ENCODE measurements at places on chromosomes 4 and X.

- DNase-seq = no peak
These were observed 88.4 kb downstream of the WDFY3 start for GRCh38 chr4:84878090-84878489.

DNA sequence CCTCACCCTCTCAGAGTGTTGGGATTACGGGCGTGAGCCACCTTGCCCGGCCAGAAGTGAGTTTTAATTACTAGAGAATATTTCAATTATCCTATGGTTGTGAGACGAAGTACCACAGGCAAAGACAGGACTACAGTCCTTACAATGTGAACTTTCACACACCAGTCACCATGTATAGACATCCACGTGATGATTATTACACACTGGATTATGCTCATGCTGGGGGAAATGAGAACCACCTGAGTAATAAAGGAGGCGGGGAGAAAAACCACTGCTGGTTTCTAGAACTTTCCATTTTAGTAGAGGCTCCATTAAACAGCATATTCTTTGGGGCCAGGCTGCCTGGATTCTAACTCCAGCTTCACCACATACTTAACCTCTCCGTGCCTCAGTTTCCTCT lies 42.5 kb upstream of the TLR2 start:
- DNase-seq = no peak

- no peak for DNase-seq
These were observed 320.2 kb upstream of the PRPS2 start for GRCh38 chrX:12471061-12471460.

DNA sequence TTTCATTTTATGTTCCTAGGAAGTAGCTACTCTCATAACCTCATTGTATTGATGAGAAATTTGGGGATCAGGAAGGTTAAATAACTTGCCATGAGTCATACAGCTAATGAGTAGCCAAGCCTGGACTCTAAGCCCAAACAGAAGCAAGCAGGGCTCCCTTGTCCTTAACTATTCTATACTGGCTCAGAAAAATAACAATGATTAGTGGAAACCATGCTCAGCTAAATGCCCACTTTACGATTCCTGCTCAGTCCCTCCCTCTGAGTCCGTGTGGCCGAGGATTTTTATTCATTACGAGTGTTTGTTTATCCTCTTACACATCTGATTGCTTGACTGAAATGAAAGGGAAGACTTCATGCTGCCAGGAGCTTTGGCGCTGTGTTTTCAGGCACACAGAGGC lies 100.9 kb downstream of the SLC34A2 start:
- DNase-seq = no peak

- no peak for DNase-seq
These were observed 101.4 kb downstream of the WWC2 start for GRCh38 chr4:183200453-183200852.

DNA sequence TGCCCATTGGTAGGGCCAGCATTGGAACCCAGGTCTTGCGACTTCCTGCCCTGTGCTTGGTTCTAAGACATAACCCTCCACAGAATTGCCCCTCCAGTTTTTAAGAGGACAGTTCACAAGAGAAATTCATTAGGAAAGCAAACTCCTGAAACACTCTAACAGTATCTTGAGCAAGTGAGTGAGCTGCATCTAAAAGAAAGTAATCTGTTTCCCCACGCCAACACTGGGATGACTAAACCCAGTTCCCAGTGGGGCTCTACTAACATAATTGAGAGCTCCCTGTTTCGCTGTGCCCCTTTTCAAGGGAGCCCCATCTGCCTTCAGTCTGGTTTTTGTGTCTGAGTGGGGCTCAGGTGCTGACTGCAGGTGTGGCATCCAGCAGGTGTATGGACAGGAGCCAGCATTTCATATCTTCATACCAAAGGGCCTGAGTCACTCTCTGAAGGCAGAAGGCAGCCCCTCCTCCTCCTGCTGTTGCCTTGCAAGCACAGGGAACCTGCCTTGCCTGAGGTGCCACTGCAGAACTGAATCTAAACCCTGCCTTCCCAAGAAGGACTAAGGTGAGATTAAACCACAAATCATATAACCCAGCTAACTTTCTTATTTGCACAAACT lies 8.0 kb downstream of the AMOT start:
- peak; percentile 14 for DNase-seq

DNA sequence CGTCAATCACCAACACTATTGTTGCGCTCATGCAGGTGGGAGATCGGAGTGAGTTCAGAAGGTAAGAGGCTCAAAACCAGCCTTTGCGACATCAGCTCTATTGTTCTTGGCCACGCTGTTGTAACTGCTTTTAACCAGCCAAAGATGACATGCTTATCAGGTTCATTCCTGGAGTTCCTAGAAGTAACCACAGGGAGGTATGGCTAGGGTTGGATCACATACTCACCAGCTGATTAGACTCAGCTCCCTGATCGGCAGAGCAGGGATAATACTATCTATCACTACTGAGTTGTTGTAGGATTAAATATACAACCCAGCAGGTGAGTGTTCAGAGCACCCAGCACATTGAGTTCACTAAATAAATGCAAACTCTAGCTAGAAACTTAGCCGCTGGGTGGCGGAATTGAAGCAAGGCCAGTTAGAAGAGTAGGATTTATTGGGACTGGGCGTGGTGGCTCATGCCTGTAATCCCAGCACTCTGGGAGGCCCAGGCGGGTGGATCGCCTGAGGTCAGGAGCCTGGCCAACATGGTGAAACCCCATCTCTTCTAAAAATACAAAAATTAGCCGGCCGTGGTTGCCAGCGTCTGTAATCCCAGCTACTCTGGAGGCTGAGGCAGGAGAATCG lies 12.4 kb downstream of the SLC34A2 start:
- peak; percentile 54 for DNase-seq

DNA sequence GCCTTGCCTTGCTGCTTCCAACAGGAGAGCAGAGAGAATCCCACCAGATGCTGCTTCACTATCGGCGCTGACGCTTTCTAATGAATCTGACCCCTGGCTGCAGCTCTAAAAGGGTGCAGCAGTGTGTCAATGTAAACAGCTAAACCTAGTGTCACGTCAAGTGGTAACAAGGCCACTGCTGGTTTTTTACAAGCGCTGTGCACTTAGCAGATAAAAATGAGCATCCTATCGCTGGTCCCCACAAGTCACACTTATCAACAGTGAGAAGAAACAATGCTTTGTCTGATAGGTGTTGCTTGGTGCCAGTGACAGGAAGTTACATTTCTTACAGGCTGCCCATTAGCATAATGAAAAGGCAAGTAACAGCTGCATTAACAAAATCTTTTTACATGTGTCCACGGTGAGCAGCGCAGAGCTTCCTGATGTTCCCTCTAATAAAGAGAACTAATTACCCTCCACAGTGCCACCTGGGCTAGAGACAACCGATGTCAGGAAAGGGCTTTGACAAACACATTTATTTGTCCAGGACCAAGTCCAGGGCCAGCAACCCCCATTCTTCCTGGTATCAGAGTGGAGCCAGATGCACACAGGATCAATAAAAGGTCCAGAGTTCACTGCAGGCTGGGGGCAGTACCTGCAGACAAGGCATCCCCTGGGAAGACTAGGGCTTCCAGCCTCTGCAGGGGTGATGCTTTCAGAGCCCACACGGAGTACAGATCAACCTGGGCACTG lies 176.0 kb downstream of the MGST2 start:
- peak; percentile 42 for DNase-seq

GRCh38 chr4:1473718-1474117 lies 67.5 kb upstream of the NKX1-1 start:
- no peak for DNase-seq

- DNase-seq = no peak
These were observed 38.8 kb downstream of the ZBTB49 start for GRCh38 chr4:4328840-4329239.

GRCh38 chr4:130576218-130576617 lies 1480.3 kb downstream of the C4orf33 start:
- DNase-seq = peak; percentile 94

DNA sequence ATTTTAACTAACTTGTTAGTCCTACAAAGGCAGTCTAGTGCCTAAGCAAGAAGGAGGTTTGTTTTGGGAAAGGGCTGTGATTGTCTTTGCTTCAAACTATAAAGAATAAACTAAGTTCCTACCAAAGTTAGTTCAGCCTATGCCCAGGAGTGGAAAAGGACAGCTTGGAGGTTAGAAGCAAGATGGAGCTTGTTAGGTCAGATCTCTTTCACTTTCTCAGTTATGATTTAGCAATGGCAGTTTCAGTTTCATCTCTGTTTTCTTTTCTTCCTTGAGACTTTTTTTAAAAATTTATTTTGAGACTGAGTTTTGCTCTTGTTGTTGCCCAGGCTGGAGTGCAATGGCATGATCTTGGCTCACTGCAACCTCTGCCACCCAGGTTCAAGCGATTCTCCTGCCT lies 82.9 kb upstream of the NLGN4X start:
- no peak for DNase-seq

DNA sequence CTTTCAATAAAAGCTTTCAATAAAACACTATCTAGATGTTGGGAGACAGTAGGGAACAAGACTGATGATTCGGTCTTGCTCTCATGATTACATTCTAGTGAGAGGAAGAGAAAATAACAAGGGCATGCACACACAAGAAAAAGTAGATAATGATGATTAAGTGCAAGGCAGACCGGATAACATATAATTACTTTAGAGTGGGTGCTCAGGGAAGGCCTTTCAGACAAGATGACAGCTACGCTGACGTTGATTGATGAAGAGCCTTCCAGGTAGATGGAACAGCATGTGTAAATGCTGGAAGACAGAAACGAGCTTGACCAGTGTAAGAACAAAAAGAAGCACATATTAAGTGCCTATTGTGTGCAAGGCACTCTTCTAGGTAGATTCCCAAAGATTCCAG lies 43.4 kb downstream of the TXK start:
- DNase-seq = peak; percentile 70

GRCh38 chr4:115851918-115852766 lies 738.7 kb upstream of the NDST4 start:
- DNase-seq = peak; percentile 78

GRCh38 chr4:86286726-86287125 lies 73.1 kb downstream of the MAPK10 start:
- no peak for DNase-seq

DNA sequence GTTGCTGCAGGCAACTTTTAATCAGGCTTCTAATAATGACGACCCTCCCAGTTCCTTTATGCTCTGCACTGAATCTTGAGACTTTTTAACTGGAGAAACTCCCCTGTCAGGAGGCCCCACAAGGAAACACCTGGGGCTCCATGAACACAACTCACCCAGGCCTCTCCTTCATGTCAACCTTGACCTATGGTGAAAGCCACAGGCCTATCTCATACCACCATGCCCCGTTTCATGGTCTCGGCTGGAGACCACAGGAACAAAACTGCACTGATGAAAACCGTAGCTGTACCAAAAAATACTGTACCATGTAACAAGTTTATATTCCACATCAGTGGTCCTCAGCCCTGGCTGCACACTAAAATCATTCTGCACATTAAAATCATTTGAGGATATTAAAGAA lies 57.0 kb downstream of the ZNF827 start:
- no peak for DNase-seq

GRCh38 chr4:33334416-33334815 lies 2614.2 kb downstream of the PCDH7 start:
- no peak for DNase-seq

- DNase-seq = no peak
These were observed 10.8 kb downstream of the CTBP1 start for GRCh38 chr4:1237981-1238675.

- no peak for DNase-seq
These were observed 128.2 kb downstream of the CPEB2 start for GRCh38 chr4:15130441-15130840.

DNA sequence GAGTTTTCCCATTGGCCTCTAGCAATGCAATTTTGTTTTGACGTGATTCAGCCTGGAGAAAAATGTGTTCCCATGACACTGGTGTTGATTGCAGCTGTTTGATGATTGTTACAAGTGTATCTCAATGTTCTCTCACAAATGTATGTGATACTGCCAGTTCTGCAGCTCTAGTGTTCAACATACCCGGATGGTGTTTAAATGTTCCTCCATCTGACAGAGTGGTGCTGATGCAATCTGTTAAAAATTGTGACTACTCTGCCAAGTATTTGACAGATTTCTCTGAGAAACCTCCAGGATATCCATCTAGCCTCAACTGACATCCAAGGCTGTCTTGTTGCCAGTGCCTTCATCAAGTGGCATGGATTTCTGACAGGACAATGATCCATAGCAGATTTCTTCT lies 657.2 kb upstream of the DIAPH2 start:
- no peak for DNase-seq

DNA sequence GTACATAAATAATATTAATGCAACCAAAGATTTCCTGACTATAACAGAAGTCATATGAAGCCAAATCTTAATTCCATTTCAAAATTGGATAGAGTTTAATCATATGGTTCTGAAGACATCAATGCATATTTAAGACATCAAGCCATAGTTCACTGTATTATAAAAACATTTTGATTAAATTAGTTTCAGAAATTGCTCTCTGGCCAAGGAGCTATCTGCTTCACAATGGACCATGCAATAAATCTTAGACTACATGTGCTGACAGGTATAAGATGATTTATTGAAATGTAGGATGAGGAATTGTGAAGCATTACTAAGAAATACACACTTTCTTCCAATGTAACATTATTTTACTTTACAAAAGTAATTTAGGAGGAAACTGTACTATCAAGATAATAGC lies 81.6 kb downstream of the MID1 start:
- DNase-seq = no peak

GRCh38 chrX:112834031-112834845 lies 6.4 kb downstream of the AMOT start:
- no peak for DNase-seq

- DNase-seq = no peak
These were observed 244.2 kb downstream of the ANK2 start for GRCh38 chr4:113293674-113294073.

- DNase-seq = no peak
These were observed 54.9 kb upstream of the FRAS1 start for GRCh38 chr4:78002260-78002659.

DNA sequence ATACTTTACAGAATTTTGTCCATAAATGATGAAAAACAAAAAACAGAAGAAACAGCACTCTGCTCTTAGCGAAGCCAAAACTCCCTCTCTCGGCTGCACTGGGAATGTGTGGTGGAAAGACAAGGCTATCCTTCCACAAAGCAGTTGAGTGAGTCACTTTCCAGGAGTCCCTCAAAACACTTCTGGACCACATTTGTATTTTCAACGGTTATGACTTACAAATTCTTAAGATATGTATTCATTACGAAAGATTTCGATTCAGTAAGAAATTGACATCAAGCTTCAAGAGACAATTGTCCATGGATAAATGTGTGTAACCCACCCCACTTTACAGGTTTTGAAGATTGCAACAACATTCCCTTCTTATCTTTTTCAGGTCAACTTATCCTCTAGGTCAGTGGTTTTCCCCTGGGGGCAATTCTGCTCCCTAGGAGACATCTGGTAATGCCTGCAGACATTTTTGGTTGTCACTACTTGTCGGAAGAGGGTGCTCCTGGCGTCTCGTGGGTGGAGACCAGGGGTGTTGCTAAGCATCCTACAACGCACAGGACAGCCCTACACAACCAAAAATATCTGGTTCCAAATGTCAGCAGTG lies 66.7 kb upstream of the MTNR1A start:
- DNase-seq = no peak

- DNase-seq = no peak
These were observed 82.8 kb downstream of the MAGEB10 start for GRCh38 chrX:27890611-27891010.

All from NCI-H82 (cell line).